ENCODE measurements at places on chromosomes 16 and 17.

- no peak for DNase-seq
Measured at GRCh38 chr16:86891631-86892030, 313.3 kb downstream of the FOXL1 start.

- DNase-seq, result no peak
Measured at GRCh38 chr16:88077328-88078108, 126.3 kb downstream of the BANP start.

GRCh38 chr17:81119223-81120148 lies 45.8 kb upstream of the PVALEF start:
- peak; percentile 72 for DNase-seq

GRCh38 chr17:8831234-8831849 lies 32.2 kb upstream of the MFSD6L start:
- DNase-seq, result no peak
